ENCODE measurements at places on chromosomes 16 and 17.

GRCh38 chr17:9487406-9487805 lies 88.2 kb downstream of the STX8 start:
- no peak for DNase-seq

GRCh38 chr17:75250009-75250471 lies 11.4 kb downstream of the GGA3 start:
- DNase-seq, result no peak

DNA sequence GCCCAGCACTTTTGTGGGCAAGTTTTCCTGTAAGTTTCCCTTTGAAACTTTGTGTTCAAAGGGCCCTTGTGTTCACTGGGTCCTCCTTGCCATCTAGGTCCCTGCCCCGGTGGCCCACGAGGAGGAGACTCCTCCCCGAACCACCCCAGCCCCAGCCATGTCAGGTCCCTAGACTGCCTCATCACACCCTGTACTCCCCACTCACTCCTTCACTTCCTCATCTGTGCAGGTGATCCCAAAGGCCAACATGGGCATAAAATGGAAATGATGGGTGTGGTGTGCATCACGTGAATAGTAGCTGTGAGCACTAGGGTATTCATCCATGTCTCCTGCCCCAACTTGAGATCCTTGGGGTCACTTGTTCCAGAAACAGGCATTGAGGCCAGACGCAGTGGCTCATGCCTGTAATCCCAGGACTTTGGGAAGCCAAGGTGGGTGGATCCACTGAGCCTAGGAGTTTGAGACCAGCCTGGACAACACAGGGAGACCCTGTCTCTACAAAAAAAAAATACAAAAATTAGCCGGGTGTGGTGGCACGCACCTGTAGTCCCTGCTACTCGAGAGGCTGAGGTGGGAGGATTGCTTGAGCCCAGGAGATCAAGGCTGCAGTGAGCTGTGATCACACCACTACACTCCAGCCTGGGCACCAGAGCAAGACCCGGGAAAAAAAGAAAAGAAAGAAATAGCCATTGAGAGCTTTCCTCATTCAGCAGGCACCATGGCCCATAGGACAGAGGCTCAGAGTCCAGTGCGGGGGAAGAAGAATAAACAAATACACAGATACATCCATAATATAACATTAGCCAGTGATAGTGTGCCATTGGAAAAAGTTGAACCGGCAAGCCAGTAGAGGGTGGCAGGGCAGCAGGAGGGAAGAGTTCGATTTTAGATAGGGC lies 74.5 kb downstream of the KATNIP start:
- no peak for DNase-seq

DNA sequence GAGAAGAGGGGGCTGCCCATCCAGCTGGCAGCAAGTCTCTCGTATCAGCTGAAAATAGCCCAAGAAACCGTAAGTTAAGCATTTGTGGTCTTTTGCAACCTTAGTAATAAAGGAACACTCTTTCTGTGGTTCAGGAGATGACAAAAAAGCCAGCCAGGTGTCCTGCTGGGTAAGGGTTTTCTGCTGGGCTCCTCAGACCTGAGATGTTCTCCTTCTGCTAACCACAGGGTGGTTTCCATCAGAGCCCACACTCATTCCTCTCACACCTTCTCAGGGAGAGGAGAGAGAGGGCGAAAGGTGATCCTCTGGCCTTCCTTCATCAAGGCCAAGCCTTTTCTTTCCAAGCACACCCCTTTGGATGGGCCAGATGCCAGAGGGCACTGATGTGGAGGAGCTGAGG lies 70.7 kb downstream of the TEX14 start:
- no peak for DNase-seq

- no peak for DNase-seq
Observed at GRCh38 chr17:63515426-63515825, 7.7 kb upstream of the KCNH6 start.

DNA sequence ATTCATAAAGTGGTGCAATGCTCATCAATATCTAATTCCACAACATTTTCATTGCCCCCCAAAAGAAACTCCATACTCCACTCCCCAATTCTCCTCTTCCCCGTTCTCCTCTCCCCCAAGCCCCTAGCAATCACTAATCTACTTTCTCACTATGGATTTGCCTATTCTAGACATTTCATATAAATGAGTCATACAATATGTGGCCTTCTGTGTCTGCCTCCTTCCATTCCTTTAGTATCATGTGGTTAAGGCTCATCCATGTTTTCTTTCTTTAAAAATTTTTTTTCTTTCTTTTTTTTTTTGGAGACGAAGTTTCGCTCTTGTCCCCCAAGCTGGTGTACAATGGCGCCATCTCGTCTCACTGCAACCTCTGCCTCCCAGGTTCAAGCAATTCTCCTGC lies 56.3 kb upstream of the HAS3 start:
- DNase-seq, result no peak

Data from tibial nerve (tissue), 4 donors.